ENCODE measurements at places on chromosomes 16 and 17.
A peak's percentile ranks its signal among the peaks of the same experiment; 100 is the strongest.

DNA sequence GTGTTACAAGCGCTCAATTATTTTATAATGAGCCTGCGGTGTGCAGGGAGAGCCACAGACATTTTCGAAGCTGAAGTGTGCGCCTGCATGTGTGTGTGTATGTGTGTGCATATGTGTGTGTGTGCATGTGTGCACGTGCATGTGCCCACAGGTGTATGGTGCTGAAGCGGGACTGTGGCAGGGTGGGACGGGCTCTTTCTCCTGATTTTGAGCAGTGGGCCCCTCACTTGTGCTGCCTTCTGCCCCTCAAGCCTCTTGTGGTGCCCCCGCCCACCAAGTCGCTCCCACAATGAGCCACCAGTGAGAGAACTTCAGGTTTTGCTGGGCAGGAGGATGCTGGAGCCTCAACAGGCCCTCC is 16.7 kb upstream of the KCNJ12 start:
- DNase-seq: no peak

GRCh38 chr16:66484453-66485213 is 57.5 kb downstream of the BEAN1 start:
- peak; percentile 18 for DNase-seq

- no peak for DNase-seq
These were observed 422.7 kb upstream of the MON1B start for GRCh38 chr16:76768316-76768715.

- no peak for DNase-seq
These were observed 13.8 kb downstream of the HYDIN start for GRCh38 chr16:71216714-71217113.

GRCh38 chr16:57446531-57447185 is 527 bp downstream of the CIAPIN1 start:
- peak; percentile 32 for DNase-seq

DNA sequence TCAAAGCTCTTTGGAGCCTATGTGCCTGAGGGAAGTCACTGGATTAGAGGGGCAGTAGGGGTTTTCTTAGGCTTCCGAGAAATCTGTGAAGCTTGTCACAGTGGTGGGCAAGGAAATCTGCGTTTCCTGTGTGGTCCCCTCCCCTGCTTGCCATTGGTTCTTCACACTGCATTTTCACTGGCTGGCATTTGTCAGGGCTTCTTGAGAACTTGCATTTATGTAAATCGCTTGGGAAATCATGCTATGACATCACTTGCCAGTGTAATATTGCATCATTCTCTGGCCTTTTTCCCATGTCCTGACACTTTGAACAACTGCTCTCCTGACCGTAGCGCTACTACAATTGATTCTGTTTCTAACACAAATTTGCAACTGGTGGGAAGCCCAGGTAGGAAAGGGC is 1.8 kb downstream of the CACNG3 start:
- DNase-seq: peak; percentile 13

DNA sequence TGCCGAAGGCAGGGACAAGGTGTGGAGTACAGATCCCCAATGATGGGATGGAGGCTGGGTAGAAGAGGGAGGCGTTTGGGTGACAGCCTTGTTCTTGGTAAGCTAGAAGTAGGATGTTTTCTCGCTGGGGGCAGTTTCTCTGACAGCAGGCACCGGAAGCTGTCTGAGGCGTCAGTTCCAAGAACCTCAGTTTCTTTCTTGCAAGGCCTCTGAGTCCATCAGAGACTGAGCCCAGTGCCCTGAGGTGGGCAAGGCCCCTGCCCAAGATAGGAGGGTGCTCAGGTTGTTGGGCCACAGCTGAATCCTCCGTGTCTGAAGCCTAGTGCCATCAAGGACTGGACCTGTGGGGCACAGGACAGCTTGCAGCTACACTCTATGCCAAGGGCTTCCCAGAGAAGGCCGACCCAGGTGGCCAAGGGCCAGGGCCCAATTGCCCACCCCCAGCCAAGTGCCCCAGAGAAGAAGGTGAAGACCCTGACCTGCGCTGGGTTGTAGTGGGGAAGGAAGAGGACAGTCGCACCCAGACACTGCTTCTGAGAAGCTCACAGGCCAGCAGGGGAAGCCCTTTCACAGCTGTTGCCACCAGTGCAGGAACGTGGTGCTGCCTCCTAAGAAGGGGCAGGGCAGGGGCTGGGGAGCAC is 13.1 kb downstream of the CYB5D2 start:
- no peak for DNase-seq

DNA sequence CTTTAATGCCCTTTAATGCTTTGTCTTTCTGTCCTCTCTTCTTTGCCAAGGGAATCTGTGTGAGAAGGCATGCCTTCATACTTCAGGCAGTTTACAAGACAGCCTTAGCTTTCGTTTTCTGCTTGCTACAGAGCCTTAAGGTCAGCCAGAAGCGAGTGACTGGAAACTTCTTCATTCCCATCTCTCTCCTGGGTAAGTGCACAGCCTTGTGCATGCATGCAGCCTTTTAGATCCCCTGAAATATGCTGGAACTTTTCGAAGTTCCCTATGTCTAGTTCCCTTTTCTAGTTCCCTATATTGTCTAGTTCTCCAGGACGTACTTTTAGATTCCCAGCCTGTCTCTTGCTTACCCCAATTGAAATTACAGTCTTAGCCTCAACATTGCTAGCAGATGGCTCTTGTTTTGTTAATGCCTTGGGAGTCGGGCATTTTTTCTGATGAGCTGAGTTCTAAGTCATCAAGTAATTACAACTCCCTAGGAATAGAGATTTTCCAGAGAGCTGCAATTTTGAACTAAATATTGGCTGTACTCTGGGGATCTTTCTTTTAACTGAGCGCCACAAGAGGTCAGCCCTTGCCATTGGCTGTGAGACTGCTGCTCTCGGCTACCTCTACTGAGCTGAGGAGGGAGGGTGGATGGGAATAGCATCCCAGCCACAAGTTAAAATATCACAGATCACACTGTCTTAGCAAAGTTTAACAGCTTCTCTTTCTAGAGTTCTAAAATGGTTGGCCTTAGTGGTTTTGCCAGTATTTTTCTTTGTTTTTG is 22.7 kb upstream of the PPM1D start:
- peak; percentile 76 for DNase-seq

GRCh38 chr16:85931596-85932402 is 32.8 kb downstream of the IRF8 start:
- no peak for DNase-seq

- no peak for DNase-seq
These were observed 152.7 kb upstream of the CDH11 start for GRCh38 chr16:65274566-65274965.

GRCh38 chr17:56897646-56898424 is 16.0 kb downstream of the TRIM25 start:
- no peak for DNase-seq

DNA sequence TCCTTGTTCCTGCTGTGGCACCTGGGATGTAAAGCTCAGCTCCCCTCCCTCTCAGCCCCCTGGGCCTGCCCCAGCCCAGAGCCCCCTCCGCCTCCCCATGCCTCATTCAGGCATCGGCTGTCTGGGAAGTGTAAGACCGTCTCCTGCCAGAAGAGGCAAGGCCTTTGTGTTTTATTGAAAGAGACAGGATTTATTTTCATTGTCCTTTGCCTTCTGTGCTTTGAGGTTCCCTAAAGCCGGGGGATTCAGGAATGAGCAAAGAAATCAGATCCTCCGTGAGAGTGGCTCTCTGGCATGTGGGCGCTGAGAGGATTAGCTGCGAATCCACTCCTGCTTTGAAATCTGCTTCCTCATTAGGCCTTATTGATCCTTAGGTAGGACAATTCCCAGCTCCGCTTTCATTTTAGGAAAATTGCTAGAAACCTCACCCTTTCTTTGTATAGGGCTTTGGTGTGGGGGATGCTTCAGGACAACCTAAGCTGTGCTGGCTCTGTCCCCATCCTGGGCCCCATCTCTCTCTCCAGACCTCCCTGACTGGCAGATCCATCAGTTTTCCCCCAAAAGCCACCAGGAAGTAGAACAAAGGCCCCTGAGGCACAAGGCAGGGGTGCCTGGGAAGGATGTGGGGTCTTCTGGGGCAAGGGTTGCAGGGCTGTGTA is 211.5 kb upstream of the TNRC6C start:
- DNase-seq: no peak

DNA sequence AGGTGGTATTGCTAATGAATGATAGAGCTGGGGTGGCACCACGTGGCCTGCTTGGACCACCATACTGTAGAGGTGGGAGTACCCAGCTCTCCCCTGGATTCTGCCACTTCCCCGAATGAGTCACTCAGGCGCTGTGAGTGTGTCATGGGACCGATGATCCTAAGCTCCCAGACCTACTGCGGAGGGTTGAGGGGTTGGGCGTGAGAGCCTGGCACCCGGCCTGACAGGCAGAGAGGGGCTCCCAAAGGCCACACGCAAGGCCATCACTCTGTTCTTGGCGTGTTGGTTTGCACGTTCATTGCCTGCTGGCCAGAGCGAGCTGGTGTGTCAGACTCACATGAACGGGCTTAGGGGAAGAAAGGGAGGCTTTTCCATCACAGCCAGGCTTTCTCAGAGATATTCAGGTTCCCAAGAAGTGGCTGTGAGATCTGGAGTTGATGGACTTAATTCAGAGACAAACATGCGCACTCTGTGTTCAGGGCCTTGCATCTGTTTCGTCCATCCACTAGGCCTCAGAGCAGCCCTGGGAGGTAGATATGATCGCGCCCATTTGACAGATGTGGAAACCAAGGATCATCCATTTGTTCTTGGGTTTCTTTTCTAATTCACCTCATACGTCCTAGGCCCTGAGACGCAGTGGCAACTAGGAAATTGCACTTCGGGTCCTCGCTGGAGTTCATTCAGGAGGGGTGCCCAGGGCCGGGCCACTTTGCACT is 41.4 kb downstream of the CMIP start:
- no peak for DNase-seq

- peak; percentile 51 for DNase-seq
These were observed 46.6 kb upstream of the LYRM9 start for GRCh38 chr17:27939474-27940465.

DNA sequence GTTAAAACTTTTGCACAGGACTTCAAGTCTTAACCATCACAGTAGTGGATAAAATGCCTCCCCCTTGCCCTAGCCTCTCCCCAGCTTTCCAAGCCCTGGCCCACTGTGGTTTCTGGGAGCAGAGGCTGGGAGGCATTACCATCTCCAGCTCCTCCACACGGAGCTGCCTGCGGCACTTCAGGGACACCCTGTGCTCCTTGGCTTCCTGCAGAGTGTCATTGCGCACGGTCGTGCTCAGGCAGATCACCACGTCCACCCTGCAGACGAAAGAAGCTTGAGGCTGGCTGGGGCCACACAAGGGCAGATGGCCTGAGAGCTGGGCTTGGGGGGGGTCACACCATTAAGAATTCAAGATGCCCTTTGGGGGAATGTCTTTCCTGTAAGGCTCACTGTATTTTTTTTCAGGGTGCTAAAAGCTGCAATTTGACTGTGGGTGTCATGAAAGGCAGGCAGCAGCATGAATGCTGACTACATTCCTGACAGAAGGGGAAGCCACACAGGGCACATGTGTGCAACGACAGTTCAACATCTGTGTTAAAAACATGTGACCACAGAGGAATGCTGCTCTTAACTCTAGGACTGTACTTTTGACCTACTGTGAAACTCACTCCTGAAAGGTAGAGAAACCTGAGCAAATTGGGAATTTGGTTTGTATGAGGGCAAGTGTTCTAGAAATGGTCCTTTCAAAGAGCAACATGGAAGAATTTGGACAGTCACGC is 47.7 kb upstream of the CLEC18B start:
- DNase-seq: no peak

- peak; percentile 52 for DNase-seq
These were observed 39.8 kb downstream of the HSBP1 start for GRCh38 chr16:83847371-83848225.

- peak; percentile 70 for DNase-seq
These were observed 5.0 kb downstream of the NFE2L1 start for GRCh38 chr17:48052956-48053757.

DNA sequence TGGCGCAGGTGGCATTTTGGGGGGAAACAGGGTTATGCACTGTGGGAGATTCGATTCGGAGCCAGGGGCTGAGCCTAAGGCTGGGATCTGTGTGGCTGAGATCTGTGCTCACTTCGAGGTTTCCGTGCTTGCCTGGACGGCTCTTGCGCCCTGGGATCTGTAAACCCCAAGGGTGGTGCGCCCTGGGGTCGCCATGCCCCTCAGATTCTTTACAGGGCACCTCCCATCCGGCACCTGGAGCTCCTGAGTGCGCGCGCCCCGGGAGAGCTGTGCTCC is 377 bp downstream of the SLC13A5 start:
- DNase-seq: no peak

DNA sequence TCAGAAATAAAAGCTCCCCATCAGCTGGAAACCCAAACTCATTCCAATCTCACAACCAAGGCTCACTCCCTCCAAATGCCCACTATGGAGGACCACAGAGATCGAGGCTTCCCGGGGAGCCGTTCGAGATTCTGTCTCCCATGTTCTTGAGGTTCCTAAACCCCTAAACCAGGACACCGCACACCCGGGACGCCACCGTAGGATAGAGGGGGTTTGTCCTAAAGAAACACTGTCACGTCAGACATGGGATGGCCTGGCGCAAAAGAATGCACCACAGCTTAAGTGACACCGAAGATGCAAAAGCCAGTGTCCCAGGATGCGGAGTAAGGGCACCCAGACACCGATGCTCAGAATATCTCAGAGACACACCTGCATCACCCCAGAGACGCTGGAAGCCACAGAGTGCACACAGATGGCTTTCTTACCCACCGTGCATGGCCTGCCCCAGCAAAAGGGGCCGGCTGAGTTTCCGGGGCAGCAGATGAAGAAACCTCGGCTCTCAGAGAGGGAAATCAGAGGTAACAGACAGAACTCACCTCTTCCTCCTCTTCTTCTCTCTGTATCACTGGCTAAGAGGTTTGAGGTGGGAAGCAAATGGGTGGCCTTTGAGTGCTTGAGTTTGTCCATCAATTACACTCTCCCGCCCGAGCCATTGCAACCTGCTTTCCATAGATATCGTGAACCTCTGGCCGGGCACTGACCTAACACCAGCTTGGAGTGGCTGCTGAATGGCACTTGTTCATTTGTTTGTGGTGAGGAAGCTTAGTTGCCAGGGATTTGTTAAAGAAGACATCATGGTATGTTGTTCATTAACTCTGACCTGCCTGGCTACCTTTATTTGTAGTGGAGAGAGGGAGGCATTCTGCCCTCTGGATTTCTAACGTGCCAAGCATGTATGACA is 65.1 kb upstream of the TNRC6C start:
- no peak for DNase-seq

- DNase-seq: no peak
These were observed 3.2 kb downstream of the CBX4 start for GRCh38 chr17:79835953-79836509.

GRCh38 chr17:66098040-66098439 is 93.9 kb downstream of the CEP112 start:
- DNase-seq: no peak

GRCh38 chr17:13525876-13526275 is 75.9 kb downstream of the HS3ST3A1 start:
- no peak for DNase-seq

GRCh38 chr17:1241929-1242328 is 28.3 kb upstream of the BHLHA9 start:
- no peak for DNase-seq

DNA sequence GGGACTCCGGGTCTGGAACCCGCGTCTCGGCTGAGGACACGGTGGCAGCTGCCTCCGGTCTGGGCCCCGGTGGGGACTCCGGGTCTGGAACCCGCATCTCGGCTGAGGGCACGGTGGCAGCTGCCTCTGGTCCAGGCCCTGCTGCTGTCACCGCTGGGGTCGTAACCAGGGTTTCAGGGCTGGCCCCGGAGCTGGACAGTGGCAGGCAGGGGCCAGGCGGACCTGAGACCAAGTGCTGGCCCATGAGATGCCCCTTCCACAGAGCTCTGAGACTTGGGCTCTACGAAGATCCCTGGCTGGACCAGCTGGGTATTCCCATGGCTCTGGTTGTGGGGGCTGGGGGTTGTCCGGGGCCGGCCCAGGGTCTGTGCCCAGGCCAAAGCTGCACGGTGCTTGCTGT is 3.8 kb downstream of the RPUSD1 start:
- no peak for DNase-seq

Data from OCI-M1 (cell line).